Gastrocnemius medialis (tissue), 4 donors: ENCODE measurements at places on chromosomes 6 and 20. TPM values are rescaled to one million over a fixed set of nuclear protein-coding genes. Genes with fewer than 3 reads are reported as not detected.

DNA sequence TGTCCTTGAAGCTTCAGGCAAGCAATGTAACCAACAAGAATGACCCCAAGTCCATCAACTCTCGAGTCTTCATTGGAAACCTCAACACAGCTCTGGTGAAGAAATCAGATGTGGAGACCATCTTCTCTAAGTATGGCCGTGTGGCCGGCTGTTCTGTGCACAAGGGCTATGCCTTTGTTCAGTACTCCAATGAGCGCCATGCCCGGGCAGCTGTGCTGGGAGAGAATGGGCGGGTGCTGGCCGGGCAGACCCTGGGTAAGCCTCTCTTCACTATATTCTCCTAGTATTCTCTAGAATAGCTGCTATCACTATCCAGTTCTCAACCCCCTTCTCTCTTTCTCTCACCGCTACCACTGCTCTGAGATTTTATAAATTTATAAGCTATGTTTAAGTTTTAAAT, 40.0 kb downstream of the EIF2S2 start:
- peaks cover 29% of the 10 kb centered on the region for H3K4me1 ChIP-seq
- H3K36me3 ChIP-seq = no peaks in the 10 kb centered on the region
- H3K4me3 ChIP-seq = no peak overlapping the region
- no peak overlapping the region for H3K27ac ChIP-seq

The SLC16A10 gene
- 161 TPM for total RNA-seq

GRCh38 chr6:33497157-33497556, 42.8 kb downstream of the ZBTB9 start:
- H3K27ac ChIP-seq = no peak overlapping the region
- H3K4me3 ChIP-seq = no peak overlapping the region
- DNase-seq = no peak
- no peaks in the 10 kb centered on the region for H3K36me3 ChIP-seq
- H3K4me1 ChIP-seq = no peaks in the 10 kb centered on the region

The KCNG1 gene
- total RNA-seq = not detected

GRCh38 chr6:119147101-119148053, 68.9 kb upstream of the FAM184A start:
- H3K36me3 ChIP-seq = no peaks in the 10 kb centered on the region
- no peaks in the 10 kb centered on the region for H3K27me3 ChIP-seq
- peak; percentile 43 for DNase-seq
- peaks cover 18% of the 10 kb centered on the region for H3K4me1 ChIP-seq

The FHL5 gene
- 24.8 TPM for total RNA-seq

The POU3F2 gene
- not detected for total RNA-seq

GRCh38 chr6:154602708-154603107, 92.2 kb upstream of the CNKSR3 start:
- no peaks in the 10 kb centered on the region for H3K4me1 ChIP-seq
- H3K4me3 ChIP-seq = no peak overlapping the region
- no peaks in the 10 kb centered on the region for H3K36me3 ChIP-seq

- no peaks in the 10 kb centered on the region for H3K36me3 ChIP-seq
- H3K4me3 ChIP-seq = no peak overlapping the region
- no peak overlapping the region for H3K27ac ChIP-seq
- H3K27me3 ChIP-seq = no peaks in the 10 kb centered on the region
Measured at GRCh38 chr6:146876271-146877151, 277.7 kb downstream of the ADGB start.

The NUP153 gene
- 29.7 TPM for total RNA-seq

DNA sequence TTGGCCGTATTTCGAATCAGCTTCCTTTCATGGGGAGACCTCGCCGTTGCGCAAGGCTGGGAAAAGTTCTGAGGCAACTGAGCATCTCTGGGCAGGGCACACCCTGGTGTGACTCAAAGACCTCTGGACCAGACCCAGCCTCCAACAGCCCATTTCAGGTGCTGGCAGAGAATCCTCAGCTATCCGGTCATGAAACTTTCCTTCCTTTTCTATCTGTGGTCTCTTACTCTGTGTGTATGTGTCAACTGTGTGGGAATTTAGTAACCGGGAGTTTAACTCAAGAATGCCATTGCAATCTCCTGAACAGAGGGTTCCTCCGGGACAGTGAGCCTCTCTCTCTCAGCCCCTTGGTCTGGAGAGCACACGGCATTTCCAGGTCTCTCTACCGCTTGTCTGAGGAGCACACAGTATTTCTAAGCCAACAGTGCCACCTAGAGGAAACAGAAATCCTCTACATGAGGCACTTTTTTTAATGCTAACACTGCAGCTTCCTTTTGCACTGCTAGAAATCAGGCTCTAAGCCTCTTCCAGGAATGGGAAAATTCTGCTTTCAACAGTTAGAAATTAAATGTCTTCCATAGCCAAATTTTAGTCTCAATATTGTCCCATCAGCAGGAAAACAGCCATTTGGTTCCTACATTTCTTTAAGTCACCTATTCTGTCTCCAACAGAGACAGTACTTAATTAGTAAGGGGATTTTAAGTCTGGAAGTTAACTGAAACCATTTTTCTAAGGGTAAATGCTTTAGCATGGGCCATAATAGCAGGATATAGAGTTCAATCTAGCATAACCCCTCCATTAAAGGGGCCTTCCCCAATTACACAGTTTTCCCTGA, 32.7 kb downstream of the PLN start:
- H3K27ac ChIP-seq = peak overlapping the region; percentile 85
- H3K4me3 ChIP-seq = peak overlapping the region; percentile 24
- H3K27me3 ChIP-seq = no peaks in the 10 kb centered on the region
- H3K36me3 ChIP-seq = no peaks in the 10 kb centered on the region
- peak; percentile 71 for DNase-seq
- peaks cover 42% of the 10 kb centered on the region for H3K4me1 ChIP-seq

GRCh38 chr20:53643031-53643832, 49.6 kb upstream of the ZNF217 start:
- no peaks in the 10 kb centered on the region for H3K36me3 ChIP-seq
- peaks cover 7% of the 10 kb centered on the region for H3K4me1 ChIP-seq
- peak overlapping the region; percentile 18 for H3K27ac ChIP-seq
- no peak for DNase-seq
- no peaks in the 10 kb centered on the region for H3K27me3 ChIP-seq

DNA sequence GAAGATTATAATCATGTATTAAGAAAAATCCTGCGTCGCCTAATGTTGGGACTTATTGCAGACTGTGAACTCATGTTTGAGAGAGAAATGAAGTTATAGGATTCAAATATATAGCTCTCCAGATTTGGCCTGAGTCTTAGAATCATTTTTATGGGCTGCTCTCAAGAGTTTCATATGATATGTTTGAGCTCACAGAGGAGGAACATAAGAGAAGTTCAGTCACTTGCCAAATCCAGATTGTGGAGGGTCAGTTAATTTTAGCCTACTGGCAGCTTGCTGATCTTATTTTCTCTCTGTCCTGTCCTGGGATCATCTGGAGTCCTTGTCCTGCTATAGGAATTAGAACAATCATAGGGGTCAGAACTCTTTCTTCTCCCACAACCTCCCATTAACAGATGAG, 186.1 kb upstream of the SUPT3H start:
- no peaks in the 10 kb centered on the region for H3K36me3 ChIP-seq
- H3K27me3 ChIP-seq = no peaks in the 10 kb centered on the region
- no peak for DNase-seq
- H3K27ac ChIP-seq = peak overlapping the region; percentile 45
- H3K4me3 ChIP-seq = no peak overlapping the region

The CLIC5 gene
- total RNA-seq = 87.8 TPM

The OOEP gene
- not detected for total RNA-seq

DNA sequence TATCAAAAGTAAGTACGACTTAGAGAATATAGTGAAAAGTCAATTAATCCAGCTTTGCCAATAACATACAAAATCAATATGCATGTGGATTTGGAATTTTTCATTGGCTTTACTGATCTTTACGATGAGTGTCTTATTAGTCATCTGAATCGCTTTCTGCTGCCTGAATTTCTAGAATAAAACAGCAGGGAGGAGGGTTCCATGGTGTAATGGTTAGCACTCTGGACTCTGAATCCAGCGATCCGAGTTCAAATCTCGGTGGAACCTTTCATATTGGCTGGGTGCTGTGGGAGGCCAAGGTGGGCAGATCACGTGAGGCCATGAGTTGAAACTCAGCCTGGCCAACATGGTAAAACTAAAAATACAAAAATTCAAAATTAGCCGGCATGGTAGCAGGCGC, 448.8 kb downstream of the RNF144B start:
- no peak overlapping the region for H3K4me3 ChIP-seq
- H3K4me1 ChIP-seq = no peaks in the 10 kb centered on the region
- no peak overlapping the region for H3K27ac ChIP-seq
- no peaks in the 10 kb centered on the region for H3K36me3 ChIP-seq
- H3K27me3 ChIP-seq = no peaks in the 10 kb centered on the region
- no peak for DNase-seq

The C20orf144 gene
- not detected for total RNA-seq
